ENCODE measurements at places on chromosomes 4 and X.

GRCh38 chrX:118879586-118879985 is 56.0 kb downstream of the ZCCHC12 start:
- no peak overlapping the region for H3K27ac ChIP-seq
- no peaks in the 10 kb centered on the region for H3K36me3 ChIP-seq
- no peak overlapping the region for H3K4me3 ChIP-seq
- DNase-seq = no peak

DNA sequence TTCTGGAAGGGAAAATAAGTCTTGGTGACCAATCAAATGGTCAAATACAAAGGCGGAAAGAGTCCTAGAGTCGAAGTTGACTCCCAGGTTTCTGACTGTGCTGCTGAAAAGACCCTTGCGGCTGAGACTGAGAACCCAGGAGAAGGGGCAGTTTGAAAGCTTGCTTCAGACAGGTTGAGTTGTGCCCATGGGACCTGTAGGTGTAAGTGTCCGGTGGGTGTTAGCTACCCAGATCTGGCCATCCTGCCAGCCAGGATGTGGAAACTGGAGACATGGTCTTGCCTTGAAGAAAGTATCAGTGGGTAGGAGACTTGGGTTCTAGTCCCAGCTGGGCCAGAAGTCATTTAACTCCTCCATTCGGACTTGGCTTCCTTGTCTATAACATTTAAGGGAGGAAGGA is 275.2 kb downstream of the EVC2 start:
- H3K4me1 ChIP-seq = no peaks in the 10 kb centered on the region
- DNase-seq = no peak
- H3K36me3 ChIP-seq = no peaks in the 10 kb centered on the region
- no peak overlapping the region for H3K27ac ChIP-seq
- no peaks in the 10 kb centered on the region for H3K27me3 ChIP-seq

DNA sequence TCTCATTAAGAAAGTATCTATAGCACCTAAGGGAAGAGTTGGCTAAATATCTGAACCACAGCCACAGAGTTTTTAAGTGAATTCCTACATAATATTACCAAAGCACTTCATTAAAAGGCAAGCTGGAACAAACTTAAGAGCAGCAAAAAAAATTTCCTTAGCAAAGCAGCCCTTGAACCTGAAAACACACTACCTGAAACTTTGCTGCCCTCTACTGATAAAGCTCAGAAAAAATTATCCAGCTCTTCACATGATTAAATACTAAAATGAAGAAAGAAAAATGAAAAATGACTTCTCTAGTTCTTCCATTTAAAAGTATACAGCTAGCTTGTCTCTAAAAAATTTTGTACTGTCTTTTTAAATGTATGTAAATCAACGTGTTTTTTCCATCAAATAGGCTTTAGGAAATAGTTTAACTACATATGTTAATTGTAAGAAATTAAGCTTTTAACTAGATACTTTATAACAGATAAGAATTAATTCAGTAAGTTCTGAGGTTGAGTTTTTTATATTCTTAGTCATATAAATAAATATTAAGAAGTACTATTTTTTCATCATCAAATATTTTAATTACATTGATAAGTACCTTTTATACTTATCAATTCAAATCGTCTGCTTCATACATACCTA is 156.1 kb downstream of the STPG2 start:
- H3K4me1 ChIP-seq = no peaks in the 10 kb centered on the region
- no peaks in the 10 kb centered on the region for H3K36me3 ChIP-seq
- H3K4me3 ChIP-seq = no peak overlapping the region
- no peak overlapping the region for H3K27ac ChIP-seq

DNA sequence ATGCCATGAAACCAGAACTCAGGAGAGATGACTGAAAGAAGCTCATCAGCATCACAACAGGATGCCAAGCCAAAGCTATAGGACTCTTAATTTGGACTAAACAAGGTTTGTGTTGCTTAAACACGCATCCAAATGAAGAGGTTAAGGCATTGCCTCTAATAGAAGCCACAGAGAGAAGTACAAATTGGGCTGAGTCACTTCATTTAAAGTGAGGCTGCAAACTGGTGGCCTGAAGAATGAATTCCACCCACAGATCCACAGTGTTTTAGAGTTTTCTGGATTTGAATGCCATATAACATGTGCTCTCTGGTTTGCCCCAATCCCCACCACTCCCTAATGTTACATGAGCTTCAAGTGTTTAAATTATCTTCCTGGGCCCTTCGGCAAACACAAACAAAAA is 103.5 kb downstream of the FIP1L1 start:
- no peaks in the 10 kb centered on the region for H3K4me1 ChIP-seq
- no peaks in the 10 kb centered on the region for H3K36me3 ChIP-seq
- H3K27me3 ChIP-seq = no peaks in the 10 kb centered on the region
- no peak for DNase-seq
- no peak overlapping the region for H3K27ac ChIP-seq

DNA sequence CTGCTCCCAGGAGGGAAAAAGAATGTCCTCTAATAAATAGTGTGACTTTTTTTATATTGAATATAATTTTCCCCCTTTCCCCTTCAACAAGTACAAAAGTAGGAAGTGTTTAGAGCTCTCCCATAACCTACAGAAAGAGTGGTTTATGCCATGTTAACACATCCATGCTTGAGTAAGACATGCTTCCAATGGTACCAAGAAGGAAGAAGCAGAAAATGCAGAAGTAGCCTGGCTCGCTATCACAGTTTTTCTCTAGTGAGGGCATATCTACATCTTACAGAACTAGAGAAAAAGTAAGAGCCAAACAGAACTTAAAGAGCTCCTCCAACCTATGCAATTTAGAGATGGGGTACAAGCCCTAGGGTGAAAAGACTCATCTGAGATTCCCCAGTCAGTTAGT is 82.5 kb downstream of the ARHGEF9 start:
- DNase-seq = no peak
- no peaks in the 10 kb centered on the region for H3K4me1 ChIP-seq
- no peaks in the 10 kb centered on the region for H3K27me3 ChIP-seq
- no peak overlapping the region for H3K4me3 ChIP-seq
- H3K27ac ChIP-seq = no peak overlapping the region

All from B cell (primary cell).